H9 (cell line): ENCODE measurements at places on chromosomes 11 and 22.

- no peak for DNase-seq
Measured at GRCh38 chr11:2681408-2682145, 18.2 kb downstream of the KCNQ1OT1 start.

DNA sequence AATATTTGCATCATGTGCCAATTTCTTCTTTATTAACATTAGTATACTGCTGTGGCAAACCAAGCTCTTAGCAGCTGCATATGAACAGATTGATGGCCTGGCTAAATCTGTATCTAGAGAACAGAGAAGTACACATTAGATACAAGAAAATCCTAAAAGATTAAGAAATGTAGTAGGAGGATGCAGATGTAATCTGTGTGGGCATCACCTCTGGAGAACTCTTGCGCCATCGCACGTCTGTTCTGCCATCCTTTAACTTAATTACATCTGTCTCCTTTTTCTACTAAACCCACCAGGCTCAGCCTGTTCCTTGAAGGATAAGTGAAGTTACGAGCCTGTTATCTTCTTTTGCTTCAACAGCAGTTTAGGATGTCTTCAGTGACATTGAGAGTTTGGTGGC, 196.4 kb upstream of the PITPNB start:
- no peak for DNase-seq

GRCh38 chr22:49983148-49984042, 22.8 kb downstream of the PIM3 start:
- peak; percentile 69 for DNase-seq

DNA sequence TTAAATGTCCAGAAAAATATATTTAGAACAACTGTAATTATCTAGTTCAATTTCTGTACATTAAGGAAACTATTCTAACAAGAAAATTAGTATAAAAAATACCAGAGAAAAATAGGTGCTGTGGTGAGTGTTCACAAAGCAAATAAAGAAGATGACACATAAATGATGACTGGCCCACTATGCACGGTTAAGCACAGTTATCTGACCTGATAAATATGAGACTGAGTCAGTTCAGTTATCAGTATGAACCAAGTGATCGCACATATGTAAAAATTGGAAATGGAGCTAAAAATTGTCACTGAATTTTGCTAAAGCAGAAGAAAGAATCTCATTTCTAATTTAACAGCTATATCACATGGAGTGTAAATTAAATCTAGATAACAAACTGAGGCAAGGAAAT, 18.8 kb upstream of the MAML2 start:
- no peak for DNase-seq

DNA sequence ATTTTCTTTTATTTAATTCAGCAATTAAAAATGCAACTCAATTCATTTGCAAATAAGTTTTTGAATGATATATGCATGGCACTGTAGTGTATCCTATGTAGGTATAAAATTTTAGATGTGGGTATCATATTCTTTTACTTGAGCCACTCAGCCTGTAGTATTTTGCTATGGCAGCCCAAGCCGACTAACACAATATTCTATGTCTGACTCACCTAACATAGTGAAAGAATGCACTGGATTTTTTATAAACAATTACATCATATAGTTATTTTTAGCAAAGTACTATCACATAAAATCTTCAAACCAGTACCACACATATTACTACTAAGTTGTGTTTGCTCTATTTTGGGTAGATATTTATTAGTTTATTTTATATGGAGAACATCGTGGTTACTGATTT, 21.9 kb upstream of the GRIA4 start:
- no peak for DNase-seq

GRCh38 chr11:4197112-4197511, 102.5 kb downstream of the RRM1 start:
- DNase-seq: no peak

- DNase-seq: peak; percentile 12
Measured at GRCh38 chr22:36737776-36738175, 34.2 kb upstream of the CACNG2 start.

DNA sequence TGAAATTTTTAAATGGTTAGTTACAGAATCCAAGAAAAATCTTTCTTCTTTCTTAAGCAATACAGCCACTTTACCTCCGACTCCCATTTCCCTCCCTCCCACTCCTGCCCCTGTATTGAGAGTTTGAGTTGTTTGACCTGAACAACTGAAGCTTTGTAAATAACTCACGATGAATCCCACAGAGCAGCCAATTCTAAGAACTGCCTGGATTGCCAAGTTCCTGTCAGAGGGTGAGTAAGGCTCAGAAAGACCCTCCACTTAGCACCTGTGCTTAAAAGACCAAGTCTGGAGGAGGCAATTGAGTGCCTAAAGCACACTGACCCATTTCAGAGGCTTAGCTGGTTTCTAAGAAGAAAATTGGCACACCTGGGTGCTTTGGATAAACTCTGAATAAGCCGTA, 158.5 kb downstream of the MSANTD4 start:
- no peak for DNase-seq

DNA sequence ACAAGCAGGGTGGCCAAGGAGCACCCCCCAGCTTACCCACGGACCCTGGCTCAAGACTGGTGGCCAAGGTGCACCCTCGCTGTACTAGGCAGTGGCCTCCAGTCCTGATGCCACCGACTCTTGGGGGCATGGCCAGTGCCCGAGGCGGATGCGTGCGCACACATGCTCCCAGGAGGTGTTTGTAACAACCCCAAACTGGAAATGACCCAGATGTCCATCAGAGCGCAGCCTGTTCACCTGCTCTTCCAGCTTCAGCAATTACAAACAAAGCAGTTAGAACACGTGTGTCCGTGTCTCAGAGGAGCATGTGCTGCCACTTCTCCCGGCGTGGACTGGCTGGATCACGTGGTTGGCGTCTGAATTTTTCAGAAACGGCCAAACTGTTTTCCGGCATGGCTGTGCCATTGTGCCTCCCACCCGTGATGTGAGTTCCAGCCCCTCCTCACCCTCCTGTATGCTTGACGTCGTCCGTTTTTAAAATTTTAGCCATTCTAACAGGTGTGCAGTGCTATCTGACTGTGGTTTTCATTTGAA, 7.1 kb upstream of the MUC6 start:
- no peak for DNase-seq

DNA sequence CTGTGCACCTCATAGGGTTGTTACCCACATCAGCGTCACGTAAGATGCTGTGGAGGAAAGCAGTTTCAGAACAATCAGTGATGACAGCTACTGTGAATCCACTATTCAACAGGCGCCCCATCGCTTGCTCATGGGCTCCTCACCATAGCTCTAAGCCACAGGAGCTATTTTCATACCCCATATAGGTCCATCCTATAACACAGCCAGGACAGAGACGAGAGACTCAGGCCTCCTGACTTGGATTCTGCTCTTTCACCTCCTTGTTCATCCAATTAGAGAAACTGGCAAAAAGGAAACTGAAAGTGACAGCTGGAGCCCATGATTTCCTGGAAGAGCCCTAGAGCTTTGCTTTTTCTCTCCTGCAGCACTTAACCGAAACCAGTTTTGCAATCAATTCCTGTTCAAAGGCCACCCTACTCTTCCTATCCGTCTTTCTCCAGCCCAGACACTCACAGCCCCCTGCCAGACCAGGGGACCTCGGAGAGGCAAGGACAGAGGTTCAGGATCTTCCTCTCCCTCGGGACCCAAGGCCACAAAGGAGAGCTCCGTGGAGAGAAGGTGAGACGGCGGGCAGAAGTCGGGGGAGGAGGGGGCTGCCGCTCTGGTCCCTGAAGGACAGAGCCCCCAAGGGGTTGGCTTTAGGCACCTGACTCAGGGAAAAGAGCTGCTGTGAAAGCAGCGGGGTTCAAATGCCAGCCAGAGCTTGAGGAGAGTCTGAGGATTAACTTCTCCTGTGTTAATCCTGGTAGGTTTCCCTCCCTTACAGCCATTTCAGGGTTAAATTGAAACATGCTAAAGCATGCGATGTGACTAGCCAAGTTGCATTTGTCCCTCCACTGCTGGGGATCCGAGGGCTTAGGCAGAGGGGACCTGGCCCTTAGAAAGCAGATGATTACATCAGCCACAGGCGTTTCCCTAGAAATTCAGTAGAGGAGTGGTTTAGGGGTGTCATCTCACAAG, at the start of gene APOL6:
Gene APOL6 (plus strand): TSS at position 381 of the 960 bp plus-strand sequence. CDS start 7,980 bp downstream, outside the sequence.
- peak; percentile 32 for DNase-seq

DNA sequence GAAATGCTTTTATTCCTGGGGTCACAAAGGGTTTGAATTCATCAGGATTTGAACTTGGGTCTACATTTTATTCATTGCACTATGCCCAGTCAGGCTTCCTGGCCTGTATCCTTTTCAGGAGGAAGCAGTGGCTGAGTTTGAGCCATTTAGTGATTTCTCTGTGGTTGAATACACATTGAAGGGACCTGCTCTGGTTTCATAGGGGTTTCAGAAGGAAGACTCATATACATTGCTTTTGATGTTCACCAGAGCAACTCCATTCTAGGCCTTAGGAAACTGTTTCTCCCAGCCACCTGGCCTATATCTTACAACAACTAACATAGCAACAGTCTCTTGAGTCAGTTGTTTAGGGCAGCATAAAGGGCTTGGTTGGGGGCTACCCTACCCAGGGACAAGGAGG, 165.7 kb downstream of the INSC start:
- DNase-seq: no peak

DNA sequence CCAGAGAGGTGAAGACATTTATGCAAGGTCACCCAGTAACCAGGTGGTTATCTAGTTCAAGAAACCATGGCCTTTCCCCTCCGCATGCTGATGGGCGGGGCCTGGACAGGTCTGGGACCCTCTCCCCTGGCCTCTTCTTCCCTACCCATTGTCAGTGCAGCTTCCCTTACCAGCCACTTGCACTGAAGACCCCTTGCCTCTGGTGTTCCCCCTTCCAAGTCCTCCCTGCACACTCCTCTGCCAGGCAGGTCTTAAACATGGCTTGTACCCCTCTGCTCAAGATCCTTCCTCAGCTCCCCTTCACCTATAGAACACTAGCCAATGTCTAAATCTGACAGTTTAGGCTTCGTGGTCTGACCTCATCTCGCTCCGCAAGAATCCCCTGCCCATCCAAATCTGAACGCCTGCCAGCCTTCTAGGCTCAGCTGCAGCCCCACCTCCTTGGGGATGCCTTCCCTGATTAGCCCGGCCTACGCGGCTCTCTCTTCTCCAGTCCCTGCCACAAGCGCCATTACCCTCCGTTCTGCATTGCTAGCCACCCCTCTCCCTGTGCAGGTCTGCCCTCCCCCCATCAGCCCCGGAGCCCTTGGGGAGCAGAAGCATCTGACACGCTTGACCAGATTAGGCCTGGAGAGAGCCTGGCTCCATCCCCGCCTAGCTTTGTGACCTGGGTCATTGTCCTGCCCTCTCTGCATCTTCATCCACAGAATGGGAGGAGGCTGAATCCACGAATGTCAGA, 213.8 kb downstream of the DSCAML1 start:
- peak; percentile 43 for DNase-seq

GRCh38 chr11:84261707-84262106, 975.5 kb upstream of the CCDC90B start:
- DNase-seq: peak; percentile 36

DNA sequence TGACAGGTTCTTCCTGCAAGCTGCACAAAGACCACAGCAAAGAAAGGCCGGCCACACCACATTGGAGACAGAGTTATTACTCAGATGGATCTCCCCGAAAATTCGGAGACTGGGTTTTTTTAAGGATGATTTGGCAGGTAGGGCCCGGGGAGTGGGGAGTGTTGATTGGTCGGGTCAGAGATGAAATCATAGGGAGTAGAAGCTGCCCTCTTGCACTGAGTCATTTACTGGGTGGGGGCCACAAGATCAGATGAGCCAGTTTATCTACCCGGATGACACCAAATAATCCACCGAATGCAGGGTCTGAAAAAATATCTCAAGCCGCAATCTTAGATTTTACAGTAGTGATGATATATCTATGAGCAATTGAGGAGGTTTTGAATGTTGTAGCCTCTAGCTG, 401.8 kb upstream of the FAT3 start:
- DNase-seq: no peak

DNA sequence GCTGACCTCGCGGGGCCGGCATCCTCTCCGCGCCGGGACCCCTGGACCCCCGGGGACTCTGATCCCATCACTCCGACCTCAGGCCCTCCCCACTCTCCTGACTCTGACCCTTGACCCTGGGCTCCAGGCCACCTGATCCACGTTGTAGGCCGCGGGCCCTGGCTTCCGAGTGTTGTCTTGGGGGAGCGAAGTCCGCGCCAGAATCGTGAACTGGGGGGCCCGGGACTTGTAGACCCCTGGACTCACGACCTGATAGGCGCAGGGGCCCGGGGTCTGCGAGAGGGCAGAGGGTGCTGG, 716 bp upstream of the TYMP start:
- no peak for DNase-seq

DNA sequence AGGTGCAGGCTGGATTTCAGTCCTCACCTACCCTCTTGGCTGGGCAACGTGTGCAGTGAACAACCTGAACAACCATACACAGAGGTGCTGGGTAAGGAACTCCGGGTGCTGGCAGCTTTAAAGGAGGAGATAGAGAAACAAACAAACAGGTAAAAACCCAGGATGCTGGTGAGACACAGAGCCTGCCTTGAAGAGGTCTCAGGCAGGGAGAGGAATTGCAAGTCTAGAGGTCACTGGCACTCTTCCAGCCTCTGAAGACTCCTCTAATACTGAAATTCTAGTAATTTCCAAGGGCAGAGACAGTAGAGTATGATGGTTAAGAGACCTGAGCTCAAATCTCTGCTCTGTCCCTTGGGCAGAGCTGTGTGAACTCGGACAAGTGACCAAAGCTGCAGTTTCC, 192.5 kb downstream of the CEP164 start:
- DNase-seq: no peak

DNA sequence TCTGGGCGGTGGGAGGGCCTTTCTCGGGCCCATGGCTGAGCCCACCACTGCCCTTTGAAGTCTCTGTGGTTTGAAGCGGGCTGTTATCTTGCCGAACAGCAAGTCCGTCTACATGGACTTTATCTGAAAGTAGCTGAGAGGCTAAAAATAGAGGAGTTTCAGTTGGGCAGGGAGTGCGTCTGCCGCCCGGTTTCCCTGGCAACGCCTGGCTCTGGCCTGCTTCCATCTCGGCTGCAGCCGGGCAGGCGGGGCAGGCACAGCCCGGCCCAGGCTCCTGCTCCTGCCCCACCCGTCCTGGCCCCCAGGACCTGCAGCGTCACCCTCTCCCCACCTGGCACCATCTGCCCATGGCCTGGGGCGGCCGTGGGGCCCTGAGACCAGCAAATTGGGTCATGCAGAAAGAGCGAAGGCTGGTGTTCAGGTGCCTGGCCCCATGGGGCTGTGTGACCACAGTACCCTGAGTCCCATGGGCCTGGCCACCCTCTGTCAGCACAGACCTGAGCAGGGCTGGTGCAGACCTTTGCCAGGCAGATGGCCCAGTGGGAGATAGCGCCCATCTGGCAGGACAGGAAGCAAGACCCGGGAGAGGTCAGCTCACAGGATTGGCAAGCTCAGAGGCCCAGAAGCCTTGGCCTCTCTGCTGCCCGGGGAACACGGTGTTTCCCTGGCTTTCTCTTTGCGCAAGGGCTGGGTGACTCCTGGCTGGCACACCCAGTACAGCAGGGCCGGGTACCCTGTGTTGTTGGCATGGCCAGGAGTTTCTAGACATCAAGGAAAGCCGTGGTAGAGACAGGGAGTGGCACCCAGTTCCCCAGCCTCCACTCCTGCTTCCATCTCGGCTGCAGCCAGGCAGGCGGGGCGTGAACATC, 79.1 kb upstream of the KCNQ1OT1 start:
- DNase-seq: peak; percentile 28

GRCh38 chr11:75902631-75903030, 87.6 kb downstream of the UVRAG start:
- no peak for DNase-seq
